Adrenal gland (tissue), 19 donors: ENCODE measurements at places on chromosomes 7 and 10.
A peak's percentile ranks its signal among the peaks of the same experiment; 100 is the strongest.

DNA sequence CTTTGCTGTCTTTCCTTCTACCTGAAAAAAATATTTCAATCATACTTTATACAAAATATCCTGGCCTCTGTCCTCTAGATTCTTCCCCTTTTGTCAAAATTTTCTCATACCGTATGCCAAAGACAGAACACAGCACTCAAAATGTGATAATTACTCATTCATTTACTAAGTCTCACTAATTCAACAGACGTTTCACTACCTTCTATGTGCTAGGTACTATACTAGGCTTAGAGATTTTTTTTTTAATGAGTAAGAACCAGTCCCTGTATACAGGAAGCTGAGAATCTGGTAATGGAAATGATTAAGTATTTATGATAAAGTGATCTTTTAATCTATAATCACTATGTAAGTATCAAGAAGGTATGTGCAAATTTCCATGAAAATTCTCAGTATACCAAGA, 128.0 kb downstream of the ELAPOR2 start:
- H3K36me3 ChIP-seq, result no peaks in the 10 kb centered on the region
- H3K27ac ChIP-seq, result no peak overlapping the region
- no peaks in the 10 kb centered on the region for H3K4me1 ChIP-seq
- H3K27me3 ChIP-seq, result no peaks in the 10 kb centered on the region
- no peak for DNase-seq

GRCh38 chr7:144497282-144497681, 93.8 kb upstream of the NOBOX start:
- H3K36me3 ChIP-seq, result no peaks in the 10 kb centered on the region
- H3K27me3 ChIP-seq, result no peaks in the 10 kb centered on the region
- no peak overlapping the region for H3K27ac ChIP-seq
- H3K4me1 ChIP-seq, result no peaks in the 10 kb centered on the region
- H3K4me3 ChIP-seq, result no peak overlapping the region
- no peak for DNase-seq

GRCh38 chr7:155483868-155484325, 26.0 kb downstream of the EN2 start:
- no peak overlapping the region for H3K4me3 ChIP-seq
- peaks cover 23% of the 10 kb centered on the region for H3K27me3 ChIP-seq
- DNase-seq, result no peak
- H3K36me3 ChIP-seq, result no peaks in the 10 kb centered on the region
- H3K4me1 ChIP-seq, result no peaks in the 10 kb centered on the region

GRCh38 chr10:105785721-105786120, 1144.6 kb downstream of the SORCS3 start:
- H3K4me3 ChIP-seq, result no peak overlapping the region
- no peaks in the 10 kb centered on the region for H3K4me1 ChIP-seq
- DNase-seq, result no peak

- H3K4me3 ChIP-seq, result no peak overlapping the region
- no peaks in the 10 kb centered on the region for H3K27me3 ChIP-seq
- DNase-seq, result no peak
- H3K36me3 ChIP-seq, result no peaks in the 10 kb centered on the region
These were observed 158.5 kb downstream of the HERPUD2 start for GRCh38 chr7:35536396-35536826.

DNA sequence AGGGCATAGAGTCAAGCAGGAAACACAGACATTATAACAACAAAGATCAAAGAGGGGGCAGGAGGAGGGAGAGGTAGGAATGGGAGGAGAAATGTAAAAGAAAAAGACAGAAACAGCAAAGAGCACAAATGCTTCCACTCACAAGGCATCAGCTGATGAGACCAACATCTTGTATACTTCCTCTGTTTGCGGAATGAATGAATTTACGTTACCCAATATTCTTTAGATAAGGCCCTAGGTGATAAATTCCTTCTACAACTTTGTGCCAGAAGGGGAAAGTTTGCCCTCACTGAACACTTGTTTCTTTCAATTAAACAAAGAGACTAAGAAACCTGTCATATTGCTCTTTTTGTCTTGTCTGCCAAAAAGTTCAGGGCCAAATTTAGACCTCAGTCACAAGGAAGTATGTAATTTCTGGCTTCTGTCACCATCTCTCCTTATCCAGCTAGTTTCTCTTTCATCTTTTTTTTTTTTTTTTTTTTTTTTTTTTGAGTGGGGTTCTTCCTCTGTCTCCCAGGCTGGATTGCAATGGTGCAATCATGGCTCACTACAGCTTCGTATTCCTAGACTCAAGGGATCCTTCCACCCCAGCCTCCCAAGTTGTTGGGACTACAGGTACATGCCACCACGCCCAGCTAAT, 116.4 kb upstream of the NANOS1 start:
- peaks cover 17% of the 10 kb centered on the region for H3K4me1 ChIP-seq
- DNase-seq, result no peak
- H3K4me3 ChIP-seq, result no peak overlapping the region
- no peaks in the 10 kb centered on the region for H3K27me3 ChIP-seq
- no peaks in the 10 kb centered on the region for H3K36me3 ChIP-seq

DNA sequence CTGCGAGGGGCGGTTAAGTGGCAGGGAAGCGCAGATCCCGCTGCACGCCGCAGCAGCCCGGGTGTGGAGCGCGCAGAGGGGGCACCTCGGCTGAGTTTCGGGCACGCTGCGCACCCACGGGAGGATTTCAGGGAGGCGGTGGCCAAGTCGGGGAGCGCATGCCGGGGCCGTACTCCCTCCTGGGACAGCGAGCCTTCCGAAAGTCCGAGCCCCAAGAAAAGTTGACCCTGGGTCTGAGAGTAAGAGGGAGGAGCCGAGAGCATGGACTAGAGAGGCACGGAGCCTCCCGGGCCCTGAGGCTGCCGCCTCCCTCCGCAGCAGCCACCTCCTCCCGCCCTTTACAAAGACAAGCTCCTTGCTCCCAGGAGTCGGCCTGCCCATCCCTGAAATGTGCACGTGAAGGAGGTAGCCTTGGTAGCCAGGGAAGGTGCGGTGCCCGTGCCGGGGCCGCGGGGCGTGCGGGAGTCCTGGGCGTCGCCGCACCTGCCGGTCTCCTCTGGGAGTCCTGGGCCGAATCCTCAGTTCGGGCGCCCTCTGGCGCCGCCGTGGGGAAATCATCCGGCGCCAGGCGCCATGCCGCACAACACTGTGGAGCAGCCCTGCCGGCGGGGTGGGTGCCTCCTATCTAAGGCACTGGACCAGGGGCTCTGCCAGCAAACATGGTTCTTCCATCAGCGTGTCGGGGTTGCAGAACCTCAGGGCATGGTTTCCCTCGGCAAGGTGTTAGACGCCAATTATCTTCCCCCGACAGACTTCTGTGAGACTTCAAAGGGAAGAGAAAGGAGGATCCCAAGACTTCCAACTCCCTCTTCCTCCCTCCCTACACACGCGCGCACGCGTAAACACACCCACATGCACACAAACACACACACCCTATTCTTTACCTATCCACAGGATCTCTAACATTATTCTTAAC, 104.0 kb downstream of the TRIL start:
- peaks cover 32% of the 10 kb centered on the region for H3K27me3 ChIP-seq
- H3K4me1 ChIP-seq, result peaks cover 11% of the 10 kb centered on the region
- H3K4me3 ChIP-seq, result no peak overlapping the region
- DNase-seq, result peak; percentile 75

DNA sequence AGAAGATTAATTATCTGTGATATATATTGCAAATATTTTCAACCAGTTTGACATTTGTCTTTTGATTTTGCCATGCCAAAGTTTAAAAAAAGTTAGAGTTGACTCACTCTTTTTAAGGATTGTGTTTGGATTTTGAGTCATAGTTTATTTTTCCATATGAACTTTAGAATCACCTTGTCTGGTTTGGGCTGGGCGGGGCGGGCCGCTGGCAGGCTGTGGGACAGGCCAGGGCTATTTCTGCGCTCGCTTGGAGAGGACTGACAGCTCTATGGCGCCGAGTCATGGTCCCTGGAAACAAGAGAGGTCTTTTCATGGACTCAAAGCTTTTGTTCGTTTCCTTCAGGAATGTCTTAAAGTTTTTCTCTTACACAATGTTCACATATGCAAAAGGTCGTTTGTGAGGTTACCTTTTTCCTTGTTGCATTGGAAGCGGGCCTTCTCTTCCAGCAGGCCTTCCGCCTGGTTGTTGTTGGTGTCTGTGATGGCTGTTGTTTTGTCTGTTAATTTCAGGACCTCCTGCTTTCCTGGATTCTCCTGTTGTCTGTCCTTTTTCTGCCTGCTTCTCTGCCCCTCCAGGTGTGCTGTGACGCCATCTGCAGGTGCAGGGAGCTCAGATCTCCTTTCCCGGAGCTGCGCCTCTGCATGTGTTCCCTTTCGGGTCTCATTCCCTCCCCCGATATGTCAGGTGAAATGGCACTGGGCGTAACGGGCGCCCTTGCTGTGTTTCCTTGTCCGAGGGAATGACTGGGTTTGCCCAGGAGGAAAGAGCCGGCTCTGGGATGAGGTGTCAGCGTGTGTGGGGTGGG, 53.8 kb downstream of the INPP5A start:
- peak; percentile 86 for DNase-seq
- H3K4me3 ChIP-seq, result no peak overlapping the region
- no peaks in the 10 kb centered on the region for H3K27me3 ChIP-seq
- peak overlapping the region; percentile 37 for H3K27ac ChIP-seq
- H3K4me1 ChIP-seq, result peaks cover 64% of the 10 kb centered on the region

DNA sequence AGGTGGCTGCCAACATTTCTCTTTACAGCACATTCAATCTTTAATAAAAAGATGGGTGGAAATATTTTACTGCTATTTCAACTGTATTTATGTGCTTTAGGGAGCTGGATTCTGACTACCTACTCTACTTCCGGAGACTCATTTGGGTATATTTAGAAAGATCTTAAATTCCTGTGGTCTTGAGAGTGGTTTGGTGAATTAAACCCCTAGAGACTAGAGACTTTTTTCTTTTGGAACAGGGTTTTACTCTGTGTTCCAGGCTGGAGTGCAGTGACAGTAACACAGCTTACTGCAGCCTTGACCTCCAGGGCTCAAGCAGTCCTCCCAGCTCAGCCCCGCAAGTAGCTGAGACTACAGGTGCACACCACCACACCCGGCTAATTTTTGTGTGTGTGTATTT, 79.0 kb upstream of the HABP2 start:
- H3K27me3 ChIP-seq, result no peaks in the 10 kb centered on the region
- no peaks in the 10 kb centered on the region for H3K36me3 ChIP-seq
- no peak overlapping the region for H3K4me3 ChIP-seq
- no peak for DNase-seq
- no peaks in the 10 kb centered on the region for H3K4me1 ChIP-seq
- no peak overlapping the region for H3K27ac ChIP-seq

GRCh38 chr10:86355571-86356038, 11.0 kb downstream of the GRID1 start:
- no peaks in the 10 kb centered on the region for H3K36me3 ChIP-seq
- H3K4me3 ChIP-seq, result no peak overlapping the region
- no peaks in the 10 kb centered on the region for H3K4me1 ChIP-seq
- H3K27ac ChIP-seq, result no peak overlapping the region
- H3K27me3 ChIP-seq, result no peaks in the 10 kb centered on the region
- peak; percentile 46 for DNase-seq

DNA sequence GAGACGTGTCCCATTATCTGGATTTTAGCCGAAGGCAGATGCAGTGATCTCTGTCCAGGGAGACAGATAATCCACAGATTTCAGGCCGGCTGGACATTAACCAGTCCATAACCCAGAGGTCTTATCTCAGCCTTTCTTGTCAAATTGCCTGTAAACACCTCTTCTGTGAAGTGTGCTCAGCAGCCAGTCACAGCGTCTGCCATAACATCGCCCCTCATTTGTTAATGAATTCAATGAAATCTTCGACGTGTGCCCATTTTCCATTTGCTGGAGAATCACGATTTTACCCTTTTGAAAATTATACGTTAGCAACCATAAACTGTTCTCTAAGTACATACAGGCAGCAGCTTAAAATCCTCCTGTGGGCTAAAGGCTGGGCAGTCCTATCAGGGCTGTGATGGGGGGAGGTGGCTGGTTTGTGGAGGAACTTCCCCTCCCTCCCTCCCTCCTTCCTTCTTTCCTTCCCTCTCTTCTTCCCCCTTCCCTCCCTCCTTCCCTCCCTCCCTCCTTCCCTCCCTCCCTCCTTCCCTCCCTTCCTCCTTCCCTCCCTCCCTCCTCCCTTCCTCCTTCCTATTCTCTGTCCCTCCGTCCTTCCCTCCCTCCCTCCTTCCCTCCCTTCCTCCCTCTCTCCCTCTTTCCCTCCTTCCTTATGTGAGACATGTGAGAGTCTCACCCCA, 26.6 kb upstream of the FAM20C start:
- H3K27me3 ChIP-seq, result no peaks in the 10 kb centered on the region
- H3K27ac ChIP-seq, result no peak overlapping the region
- no peak overlapping the region for H3K4me3 ChIP-seq
- H3K4me1 ChIP-seq, result no peaks in the 10 kb centered on the region

- no peak overlapping the region for H3K4me3 ChIP-seq
- DNase-seq, result peak; percentile 66
- no peaks in the 10 kb centered on the region for H3K27me3 ChIP-seq
- peaks cover 30% of the 10 kb centered on the region for H3K4me1 ChIP-seq
- no peaks in the 10 kb centered on the region for H3K36me3 ChIP-seq
These were observed 122.8 kb downstream of the CUBN start for GRCh38 chr10:17006631-17007417.

GRCh38 chr10:81838950-81839349, 36.0 kb upstream of the NRG3 start:
- no peak overlapping the region for H3K27ac ChIP-seq
- H3K4me3 ChIP-seq, result no peak overlapping the region
- no peaks in the 10 kb centered on the region for H3K27me3 ChIP-seq
- H3K36me3 ChIP-seq, result no peaks in the 10 kb centered on the region

DNA sequence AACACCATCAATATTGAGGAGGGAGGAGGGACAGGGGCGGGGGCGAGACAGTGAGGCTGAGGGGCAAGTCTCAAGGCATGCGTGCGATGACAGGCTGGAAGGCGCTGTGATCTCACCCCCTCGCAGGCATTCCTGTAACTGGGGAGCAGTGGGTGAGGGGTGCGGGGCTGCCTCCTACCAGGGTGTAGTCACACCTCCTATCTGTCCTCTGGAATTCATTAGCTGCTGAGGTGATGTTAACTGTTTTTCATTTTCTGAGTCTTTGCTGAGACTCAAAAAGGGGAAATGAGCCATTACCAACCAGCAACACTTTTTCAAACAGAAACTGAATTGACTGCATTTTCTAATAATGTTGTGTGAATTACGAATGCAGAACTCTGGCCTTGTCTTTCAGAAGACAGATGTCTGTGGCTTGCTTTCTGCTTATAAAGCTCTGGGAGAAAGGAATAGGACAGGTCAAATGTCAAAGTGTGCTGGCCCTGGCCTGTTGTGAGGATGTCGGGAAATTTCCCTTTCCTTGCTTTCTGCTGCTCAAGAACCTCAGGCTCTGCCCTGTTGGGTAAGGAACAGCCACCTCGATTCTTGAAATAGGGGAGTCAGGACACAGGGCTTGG, 23.7 kb upstream of the CDH23 start:
- DNase-seq, result no peak
- no peaks in the 10 kb centered on the region for H3K27me3 ChIP-seq
- no peaks in the 10 kb centered on the region for H3K36me3 ChIP-seq
- H3K27ac ChIP-seq, result no peak overlapping the region
- peaks cover 13% of the 10 kb centered on the region for H3K4me1 ChIP-seq

DNA sequence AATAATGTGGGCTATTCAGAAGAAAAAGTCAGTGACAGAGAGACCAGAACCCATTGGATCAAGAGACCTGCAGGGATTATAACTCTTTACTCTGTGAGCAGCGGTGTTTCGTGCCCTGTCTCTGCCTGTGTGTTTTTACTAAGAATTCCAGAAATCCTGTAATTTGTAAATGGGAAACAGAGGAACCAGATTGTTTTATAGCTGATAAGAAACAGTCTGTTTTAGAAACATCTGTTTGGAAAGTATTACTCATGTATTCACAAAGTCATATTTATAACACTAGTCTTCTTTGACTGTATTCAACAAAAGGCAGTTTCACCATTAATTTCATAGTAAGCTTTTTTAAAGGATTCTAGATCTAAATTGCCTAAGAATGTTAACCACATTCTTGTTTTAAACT, 30.0 kb upstream of the VDAC2 start:
- no peaks in the 10 kb centered on the region for H3K27me3 ChIP-seq
- H3K4me1 ChIP-seq, result peaks cover 20% of the 10 kb centered on the region
- no peak for DNase-seq
- peak overlapping the region; percentile 69 for H3K27ac ChIP-seq
- H3K36me3 ChIP-seq, result peaks cover 5% of the 10 kb centered on the region
- H3K4me3 ChIP-seq, result no peak overlapping the region
